ENCODE measurements at places on chromosomes 5 and 9. TPM values are rescaled to one million over a fixed set of nuclear protein-coding genes. Genes with fewer than 3 reads are reported as not detected.
A peak's percentile ranks its signal among the peaks of the same experiment; 100 is the strongest.

The SLC6A7 gene
- total RNA-seq: not detected

- no peak for DNase-seq
Measured at GRCh38 chr5:131371835-131372234, 108.0 kb downstream of the CDC42SE2 start.

DNA sequence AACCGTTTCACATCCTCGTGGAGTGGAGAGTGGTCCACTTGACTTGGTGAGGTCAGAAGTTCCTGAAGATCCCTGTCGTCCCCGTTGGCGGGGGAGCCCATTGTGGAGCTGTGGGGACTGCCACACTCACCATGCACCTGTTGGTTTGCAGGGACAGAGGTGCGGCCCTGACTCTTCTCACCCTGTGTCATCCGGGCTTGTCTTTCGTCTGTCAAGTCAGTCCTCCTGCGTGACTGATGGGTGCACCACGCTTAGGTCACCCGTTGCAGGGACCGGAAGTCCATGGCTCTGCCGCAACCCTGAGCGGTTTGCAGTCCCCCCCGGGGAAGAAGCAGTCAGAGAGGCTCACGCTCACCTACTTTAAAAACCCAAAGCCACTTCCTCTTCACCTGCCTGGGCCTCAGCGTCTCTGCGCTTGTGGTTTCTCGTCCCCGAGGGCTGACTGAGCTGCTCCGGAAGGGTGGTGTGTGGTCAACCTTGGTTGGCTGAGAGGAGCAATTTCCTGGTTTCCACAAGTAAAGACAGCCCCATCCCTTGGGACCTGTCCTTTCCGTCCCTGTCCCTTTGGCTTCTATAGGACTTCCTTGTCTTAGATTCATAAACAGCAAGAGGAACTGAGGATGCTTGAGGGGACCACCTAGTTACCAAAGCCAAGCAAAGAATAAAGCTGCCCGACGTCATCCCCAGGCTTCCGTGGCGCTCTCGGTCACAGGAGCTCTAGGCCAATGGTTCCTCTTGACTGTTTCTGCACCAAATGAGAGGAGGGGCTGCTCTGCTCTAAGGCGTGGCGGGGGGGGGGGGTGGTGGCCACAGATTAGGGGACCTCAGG, 53.2 kb downstream of the USP20 start:
- no peak for DNase-seq

DNA sequence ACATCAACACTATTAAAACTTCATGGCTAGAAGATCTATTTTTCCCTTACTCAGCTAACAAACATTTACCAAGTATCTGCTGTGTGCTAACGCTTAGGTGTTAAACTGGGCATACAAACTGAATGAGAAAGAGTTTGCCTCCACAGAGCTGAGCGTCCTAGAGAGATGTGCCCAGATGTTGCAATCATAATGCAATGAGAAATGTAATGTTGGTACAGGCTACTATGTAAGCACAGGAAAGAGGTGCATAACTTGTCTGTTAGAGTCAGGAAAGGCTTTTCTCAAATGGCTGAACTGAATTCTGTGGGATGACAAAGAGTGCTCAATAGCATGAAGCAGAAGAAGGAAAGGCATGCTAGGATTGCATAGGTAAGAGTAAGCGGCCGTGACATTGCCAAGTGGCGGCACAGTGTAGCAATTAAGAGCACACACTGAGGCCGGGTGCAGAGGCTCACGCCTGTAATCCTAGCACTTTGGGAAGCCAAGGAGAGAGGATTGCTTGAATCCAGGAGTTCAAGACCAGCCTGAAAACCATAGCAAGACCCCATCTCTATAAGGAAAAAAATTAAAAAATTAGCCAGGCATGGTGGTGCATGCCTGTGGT, 137.8 kb downstream of the MEF2C start:
- no peak for DNase-seq

- peak; percentile 74 for DNase-seq
Measured at GRCh38 chr5:140292212-140293036, 10.5 kb downstream of the PFDN1 start.

DNA sequence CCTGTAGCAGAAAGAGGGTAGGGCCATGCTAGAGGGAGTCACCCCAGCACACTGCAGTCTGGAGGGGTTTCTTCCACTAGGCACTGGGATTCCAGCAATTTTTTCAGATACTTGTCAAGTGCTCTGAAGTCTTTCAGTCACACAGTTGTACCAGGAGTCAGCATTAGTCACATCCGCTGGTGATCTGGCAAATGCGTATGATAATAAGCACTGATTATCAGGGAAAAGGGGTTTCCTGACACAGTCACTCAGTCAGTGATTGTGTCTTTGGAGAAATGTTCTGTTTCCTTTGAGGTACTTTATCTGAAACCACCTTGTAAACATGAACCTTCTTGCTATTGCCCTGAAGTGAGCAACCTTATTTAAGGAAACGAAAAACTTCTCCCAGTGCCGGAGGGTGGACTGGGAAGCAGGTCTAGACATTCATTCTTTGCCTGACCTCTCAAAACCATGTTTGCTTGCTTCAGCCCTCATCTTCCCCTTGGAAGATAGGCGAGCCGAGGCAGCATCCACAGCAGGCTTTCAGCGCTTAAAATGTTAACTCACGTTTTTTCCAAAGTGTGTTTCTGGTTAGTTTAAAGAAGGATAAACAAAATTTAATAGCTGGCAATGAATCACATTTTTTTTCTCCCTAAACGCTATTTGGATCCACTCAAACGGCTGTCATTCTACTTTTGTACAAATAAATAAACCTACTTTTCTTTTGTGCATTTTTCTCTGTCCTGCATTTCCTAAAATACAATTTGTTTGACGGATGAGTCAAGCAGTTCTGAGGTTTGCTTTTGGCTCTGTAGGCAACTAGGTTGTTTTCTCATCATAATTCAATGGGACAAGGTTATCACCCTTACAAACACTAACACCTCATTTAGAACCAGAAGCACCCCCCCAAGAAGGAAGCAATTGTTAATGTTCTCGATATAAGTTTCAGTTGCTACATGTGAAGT, 77.7 kb downstream of the FOXD1 start:
- DNase-seq: peak; percentile 100

- DNase-seq: no peak
Measured at GRCh38 chr9:71524516-71524915, 243.8 kb downstream of the CEMIP2 start.

DNA sequence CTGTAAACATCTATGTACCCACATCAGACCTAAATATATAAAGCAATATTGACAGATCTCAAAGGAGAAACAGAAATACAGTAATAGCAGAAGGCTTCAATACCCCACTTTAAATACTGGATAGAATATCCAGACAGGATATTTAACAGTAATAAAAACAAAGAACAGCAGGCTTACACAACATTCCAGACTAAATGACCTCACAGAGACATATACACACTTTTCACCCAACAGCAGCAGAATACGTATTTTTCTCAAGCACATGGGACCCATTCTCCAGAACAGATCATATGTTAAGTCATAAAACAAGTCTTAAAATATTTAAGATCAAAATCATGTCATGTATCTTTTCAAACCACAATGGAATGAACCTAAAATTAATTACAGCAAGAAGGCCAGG, 76.8 kb downstream of the CAMSAP1 start:
- DNase-seq: no peak

DNA sequence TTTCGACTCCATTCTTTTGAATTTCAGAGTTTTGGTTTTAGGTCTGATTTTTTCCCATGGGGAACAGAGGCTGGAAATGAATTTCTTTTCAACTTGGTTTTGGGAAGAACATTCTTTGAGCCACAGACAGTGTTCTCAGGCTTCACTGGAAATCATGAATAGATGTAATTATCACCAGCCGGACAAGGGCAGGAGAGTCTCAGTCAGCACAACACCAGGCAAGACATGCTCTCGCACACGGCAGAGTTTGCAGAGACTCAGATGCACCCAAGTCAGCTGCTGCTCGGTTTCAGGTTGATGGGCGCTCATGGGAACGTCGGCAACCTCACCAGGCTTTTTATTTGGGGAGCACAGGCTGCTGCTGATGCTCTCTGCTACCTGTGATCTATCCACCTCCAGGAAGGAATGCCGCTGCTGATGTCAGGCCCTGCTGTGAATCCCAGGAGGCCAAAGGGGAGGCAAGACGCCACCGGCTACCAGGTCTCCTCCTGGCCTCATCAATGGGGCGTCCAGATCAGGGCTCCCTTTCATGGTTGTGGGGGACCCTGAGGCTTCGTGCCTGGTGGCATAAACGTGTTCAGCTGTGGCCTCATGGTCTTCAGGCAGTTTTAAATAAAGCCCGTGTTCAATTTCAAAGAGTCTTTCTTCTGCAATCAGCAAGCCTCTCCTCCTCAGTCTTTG, 332.3 kb upstream of the IRX4 start:
- DNase-seq: no peak

DNA sequence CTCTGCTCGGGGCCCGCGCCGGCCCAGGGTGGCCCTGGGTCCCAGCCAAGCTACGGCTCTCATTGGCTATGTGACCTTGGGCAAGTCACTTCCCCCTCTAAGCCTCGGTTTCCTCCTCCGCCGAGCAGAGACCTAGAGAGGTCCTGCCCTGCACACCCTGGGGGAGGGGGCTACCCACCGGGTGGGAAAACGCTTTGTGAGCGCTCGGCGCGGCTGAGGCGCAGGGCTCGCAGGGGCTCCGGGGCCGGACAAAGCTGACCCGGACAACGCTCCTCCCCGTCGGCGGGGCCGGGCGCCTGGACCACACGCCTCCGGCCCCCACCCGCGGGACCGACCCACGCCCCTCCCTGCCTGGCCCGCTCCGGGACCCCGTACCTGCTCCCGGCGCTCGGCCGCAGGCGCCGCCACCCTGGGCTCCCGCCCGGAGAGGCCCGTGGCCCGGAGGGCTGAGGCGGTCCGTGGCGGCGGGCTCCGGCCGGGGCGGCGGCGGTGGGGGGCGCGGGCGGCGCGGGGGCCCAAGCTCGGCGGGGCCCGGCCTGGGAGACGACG, 85.7 kb upstream of the MELK start:
- peak; percentile 4 for DNase-seq

DNA sequence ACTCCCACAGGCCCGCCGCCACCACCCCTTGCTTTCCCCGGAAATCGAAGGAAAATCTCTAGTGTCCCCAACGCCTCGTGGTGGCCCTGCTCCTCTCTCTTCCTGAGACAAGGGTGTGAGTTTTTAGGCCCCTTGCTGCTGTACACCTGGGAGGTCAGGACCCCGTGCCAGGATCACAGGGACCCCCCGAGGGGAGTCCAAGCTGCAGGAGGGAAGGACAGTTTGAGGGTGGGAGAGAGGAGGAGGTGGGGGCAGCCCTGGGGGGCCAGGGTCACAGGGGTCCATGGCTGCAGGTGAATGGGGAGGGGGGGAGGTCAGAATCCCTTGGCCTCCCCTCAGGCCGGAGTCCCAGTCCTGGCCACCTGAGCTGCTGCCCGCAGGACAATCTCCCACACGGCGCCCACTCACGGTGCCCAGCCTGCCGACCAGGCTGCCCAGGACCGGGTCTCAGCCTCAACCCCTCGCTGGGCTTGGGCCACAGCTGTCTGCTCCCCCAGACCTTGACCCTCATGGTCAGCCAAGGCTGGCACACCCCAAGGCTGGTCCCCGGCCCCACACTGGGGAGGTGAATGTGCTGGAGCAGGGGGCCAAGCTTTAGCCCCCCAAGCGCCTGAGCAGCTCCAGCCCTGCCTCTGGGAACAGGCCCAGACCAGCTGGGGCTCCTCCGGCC, 19.9 kb downstream of the TPPP start:
- no peak for DNase-seq

DNA sequence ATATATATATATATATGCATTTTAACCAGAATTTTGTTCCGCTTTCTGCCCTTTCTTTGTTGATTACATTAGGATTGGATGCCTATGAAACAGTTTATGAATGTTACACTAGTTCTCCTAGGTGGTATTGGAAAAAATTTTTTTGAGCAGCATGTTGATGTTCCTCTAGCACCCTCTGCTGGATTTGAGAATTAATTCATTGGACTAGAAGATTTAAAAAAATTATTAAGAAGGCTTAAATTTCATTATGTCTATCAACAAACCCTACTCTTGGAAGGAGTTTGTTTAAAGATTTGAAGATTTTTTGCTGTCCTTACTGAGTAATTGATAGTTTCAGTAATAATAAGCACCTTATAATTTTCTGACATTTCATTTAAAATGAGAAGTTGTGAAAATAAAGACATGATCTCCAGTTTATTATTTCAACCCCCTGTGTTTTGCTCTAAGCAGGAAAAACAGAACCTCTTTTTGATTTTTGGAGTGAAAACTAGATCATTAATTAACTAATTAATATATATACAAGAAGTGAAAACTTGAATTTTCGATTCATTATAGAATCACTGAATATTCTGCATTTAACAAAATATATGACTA, 89.6 kb downstream of the CCDC171 start:
- peak; percentile 53 for DNase-seq

DNA sequence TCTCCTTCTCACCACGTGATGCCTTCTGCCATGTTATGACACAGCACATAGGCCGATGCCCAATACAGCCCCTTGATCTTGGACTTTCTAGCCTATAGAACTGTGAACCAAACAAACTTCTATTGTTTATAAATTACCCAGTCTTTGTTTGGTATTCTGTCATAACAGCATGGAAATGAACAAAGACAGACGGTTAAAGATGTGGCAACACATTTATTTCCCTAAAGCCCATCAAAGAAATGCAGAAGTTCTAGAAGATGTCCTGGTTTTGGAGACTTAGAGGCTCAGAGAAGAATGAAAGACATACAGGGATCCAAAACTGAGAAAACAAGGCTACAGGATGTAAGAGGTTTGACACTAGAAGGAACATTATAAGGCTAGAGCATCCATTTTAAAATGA, 600.8 kb upstream of the DAB2 start:
- DNase-seq: no peak

GRCh38 chr5:434443-435146, 8.4 kb upstream of the EXOC3 start:
- DNase-seq: no peak

DNA sequence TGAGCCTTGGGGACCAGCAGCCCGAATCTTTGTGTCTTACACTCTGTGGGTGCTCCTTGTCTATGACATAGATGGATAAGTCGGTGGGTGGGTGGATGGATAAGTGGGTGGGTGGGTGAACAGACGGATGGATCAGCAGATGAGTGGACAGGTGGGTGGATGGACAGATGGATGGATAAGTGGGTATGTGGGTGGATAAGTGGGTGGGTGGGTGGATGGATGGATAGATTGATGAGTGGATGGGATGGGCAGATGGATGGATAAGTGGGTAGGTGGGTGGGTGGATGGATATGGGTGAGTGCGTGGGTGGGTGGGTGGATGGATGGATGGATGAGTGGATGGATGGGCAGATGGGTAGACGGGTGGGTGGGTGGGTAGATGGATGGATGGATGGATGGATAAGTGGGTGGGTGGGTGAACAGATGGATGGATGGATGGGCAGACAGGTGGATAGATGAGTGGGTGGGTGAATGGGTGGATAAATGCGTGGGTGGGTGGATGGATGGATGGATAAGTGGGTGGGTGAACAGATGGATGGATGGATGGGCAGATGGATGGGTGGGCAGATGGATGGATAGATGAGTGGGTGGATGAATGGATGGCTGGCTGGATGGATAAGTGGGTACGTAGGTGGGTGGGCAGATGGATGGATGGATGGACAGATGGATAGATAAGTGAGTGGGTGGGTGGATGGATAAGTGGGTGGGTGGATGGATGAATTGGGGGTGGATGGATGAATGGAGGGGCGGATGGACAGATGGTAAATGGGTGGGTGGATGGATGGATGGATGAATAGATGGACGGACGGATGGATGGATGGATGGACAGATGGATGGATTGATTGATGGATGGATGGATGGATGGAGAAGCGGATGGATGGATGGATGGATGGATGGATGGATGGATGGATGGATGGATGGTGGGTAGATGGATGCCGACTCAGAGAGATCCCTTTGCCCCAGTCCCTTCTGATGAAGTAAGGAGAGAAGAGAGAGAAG, 121.2 kb downstream of the VAV2 start:
- no peak for DNase-seq
